Pancreas (tissue), 10 donors: ENCODE measurements at places on chromosomes 6 and 20.
A peak's percentile ranks its signal among the peaks of the same experiment; 100 is the strongest.

GRCh38 chr20:62496568-62497218 is 20.9 kb upstream of the GATA5 start:
- DNase-seq = no peak

GRCh38 chr6:11208267-11208666 is 24.2 kb downstream of the NEDD9 start:
- no peak for DNase-seq

GRCh38 chr20:22425344-22426295 is 158.8 kb downstream of the FOXA2 start:
- no peak for DNase-seq

DNA sequence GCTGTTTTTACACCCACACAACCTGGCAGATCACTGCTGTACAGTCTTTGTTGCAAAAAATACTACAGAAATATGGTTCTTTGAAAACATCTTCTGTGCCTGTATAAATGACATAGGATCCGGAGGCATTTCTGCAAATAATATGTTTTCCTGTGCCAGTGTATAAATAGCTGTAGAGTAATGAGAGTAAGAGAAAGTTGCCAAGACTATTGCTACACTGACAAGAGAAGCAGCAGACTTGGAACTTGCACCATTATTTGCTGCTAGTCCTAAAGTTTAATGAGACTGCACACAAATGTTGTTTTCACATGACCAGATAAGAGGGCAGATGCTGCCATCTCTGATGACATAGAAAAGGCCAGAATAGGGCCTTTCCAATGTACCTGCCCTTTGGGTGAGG is 50.0 kb upstream of the DTNBP1 start:
- DNase-seq = no peak

GRCh38 chr6:15935661-15936060 is 193.2 kb upstream of the MYLIP start:
- no peak for DNase-seq

DNA sequence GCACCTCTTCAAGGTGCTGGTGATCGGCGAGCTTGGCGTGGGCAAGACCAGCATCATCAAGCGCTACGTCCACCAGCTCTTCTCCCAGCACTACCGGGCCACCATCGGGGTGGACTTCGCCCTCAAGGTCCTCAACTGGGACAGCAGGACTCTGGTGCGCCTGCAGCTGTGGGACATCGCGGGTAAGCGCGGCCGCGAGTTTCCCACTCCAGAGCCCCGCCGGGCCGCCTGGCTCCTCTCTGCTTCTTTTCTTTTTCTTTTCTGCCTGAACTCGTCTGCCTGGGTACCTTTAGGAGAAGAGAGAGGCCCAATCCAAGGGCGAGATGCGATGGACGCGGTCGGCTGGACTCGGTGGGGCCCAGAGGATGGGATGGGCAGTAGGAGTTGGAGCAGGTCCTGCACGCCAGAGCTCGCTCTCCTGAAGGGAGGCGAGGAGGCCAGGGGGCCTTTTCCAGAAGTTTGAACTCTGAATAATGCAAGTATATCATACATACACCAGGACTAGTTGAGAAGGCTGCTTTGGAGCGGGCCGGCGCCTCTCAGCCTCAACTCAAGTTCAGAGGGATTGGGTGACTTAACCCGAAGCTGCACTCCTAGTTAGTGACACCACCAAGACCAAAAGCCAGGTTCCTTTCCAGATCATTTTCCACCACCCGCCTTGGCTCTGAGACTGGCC is 445 bp downstream of the RAB32 start:
- DNase-seq = no peak

DNA sequence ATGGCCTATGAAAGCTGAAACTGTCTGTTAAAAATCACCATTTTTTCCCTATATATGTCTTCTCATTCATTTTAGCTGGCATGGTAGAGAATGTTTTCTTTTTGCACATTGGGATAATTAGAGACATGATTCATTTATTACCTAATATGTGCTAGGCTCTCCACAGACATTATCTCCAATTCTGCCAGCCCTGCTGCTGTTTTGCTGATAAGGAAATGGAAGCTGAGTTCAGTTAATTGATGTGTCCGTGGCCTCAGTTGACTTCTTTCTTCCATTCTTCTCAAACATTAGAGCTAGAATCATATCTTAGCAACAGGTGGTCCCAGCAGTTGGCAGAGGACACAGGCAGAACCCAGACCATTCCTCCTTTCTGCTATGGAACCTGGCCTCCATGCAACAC is 644.1 kb upstream of the CITED2 start:
- DNase-seq = no peak

- DNase-seq = no peak
Observed at GRCh38 chr6:109595998-109596397, 95.0 kb downstream of the AK9 start.

DNA sequence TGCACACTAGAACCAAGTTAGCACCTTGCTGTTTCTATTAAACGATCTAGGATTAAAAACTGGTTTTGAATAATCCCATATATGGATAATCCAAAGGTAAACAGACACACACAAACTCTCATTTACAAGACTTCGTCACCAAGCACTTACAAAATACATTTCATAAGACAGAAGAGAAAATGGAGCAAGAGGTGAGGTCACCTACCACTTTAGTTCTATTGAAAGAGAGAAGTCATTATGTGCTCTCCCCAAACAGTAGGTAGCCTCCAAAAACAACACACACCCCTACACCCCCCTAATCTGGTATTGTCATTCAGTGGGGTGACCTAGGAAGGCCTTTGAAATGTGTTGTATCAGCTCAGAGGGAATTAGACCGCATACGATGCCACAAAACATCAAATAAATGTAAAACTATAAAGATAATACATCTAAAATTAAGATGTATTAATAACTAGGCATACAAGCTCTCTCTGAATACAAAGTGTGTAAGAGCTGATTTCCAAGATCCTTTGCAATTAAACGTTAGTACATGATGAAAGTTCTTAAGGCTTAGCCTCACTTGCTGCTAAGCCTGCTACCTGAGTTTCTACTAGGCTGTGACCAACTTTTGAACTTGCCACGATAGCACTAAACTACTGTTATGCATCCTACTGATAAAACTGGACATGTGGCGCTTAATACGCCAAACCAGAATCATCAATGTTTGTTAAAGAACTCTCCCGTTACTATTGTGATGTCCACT is 1.6 kb downstream of the SRPK1 start:
- no peak for DNase-seq

DNA sequence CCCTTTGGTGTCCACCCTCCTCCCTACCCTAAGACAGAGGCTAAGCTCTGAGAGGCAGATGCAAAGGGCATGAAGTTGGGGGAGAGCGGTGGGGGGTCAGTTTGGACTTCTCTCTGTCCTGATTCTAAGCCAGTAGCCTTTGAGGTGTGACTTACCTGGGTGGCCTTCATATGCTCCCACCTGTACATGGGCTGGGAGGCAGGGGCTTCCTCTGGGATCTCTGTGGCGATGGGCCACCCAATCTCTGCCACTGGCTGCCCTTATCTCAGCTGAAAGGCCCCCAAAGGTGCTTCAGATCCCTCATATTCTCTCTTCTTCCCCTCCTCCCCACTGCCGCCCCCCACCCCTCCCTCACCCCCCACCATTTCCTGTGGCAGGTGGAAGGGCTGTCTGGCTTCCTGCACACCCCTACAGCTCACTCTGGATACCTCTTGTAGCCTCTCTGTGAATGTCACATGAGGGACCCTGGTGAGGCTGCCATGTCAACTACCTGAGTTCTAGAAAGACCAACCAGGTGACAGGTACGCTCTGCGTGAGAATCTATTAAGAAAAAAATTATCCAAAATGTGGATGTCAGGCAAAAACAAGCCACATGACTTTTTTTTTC is 34.0 kb downstream of the PNLDC1 start:
- no peak for DNase-seq

DNA sequence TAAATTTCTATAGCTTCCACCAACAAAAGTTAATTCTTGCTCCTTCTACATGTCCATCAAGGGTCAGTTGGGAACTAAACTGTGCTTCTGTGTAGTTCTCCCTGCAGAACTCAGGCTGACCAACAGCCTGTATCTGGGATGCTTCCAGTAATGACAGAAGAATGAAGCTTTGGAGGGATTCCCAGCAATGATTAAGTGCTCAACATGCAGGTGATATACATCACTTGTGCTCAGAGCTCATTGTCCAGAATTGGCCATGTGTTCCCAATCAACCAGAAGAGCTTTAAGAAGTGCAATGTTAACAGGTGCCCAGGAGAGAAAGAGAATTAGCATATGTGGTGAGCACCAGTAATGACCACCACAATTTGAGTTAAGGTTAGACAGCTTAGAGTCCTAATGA is 37.4 kb upstream of the SNRPB2 start:
- DNase-seq = no peak

- DNase-seq = no peak
Observed at GRCh38 chr6:34583461-34583860, 27.3 kb upstream of the SPDEF start.

DNA sequence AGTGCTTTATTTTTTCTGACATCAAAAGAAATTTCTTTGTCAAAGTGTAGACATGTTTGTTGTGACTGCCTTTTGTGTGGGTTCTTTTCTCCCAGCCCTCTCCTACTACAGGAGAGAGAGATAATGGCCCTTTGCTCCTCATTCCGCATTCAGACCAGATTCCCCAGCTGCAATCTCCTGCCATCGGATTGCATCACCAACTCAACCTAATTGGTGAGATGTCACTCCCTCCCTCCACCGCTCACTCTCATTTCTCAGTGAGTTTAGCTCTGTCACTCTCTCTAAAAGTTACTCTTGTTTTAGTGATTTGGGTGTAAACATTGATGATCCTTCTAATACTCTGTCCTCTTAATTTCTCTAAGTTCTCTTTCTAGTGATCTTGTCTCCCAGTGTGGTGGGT is 22.7 kb downstream of the UTRN start:
- DNase-seq = no peak

- DNase-seq = peak; percentile 73
Observed at GRCh38 chr6:36838896-36839748, at the start of gene CPNE5. CPNE5 (minus strand) TSS chr6:36839444; CDS start chr6:36839377, 67 bp downstream.

GRCh38 chr6:99416892-99417767 is 8.0 kb downstream of the PNISR start:
- no peak for DNase-seq

DNA sequence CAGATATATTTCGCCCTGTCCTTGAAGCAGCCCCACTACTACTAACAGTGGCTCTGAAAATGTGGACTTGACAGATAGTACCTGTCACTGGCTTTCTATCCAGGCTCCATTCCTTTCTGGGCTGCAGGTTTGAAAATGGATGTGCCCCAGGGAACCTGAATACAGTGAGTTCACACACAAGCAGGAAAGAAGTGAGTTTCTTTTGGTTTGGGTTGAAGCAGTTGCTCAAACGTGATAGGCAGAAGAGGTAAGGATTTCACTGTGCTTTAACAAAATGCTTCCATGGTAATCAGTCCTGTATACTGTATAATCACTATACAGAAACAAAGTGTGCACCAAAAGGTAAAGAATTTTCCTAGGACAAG is 382.9 kb downstream of the PRKN start:
- no peak for DNase-seq

- no peak for DNase-seq
Observed at GRCh38 chr6:87241304-87241703, 81.1 kb upstream of the SMIM8 start.

DNA sequence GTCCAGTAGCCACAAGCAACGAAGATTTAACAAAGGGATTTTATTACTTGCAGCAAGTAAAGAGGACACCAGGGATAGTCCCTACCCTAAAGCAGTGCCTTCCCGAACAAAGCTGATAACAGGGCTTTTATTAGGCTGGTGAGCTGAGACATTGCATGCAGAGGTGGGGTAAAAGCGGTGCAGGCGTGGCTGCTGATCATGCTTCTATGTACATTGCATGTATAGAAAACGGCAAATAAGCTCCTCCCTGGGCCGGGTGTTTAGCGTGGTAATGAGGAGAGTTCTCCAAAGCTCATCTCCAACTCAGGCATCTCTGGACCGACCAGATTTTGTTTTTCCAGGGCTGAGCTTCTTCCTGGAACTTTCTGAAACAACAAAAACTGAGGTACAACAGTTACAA is 83.5 kb upstream of the CDH4 start:
- DNase-seq = no peak

- DNase-seq = no peak
Observed at GRCh38 chr20:16749573-16749972, 1.4 kb downstream of the OTOR start.

- no peak for DNase-seq
Observed at GRCh38 chr20:64142590-64142989, 21.7 kb upstream of the MYT1 start.

GRCh38 chr6:43997345-43997677 is 129.9 kb downstream of the MRPL14 start:
- no peak for DNase-seq

DNA sequence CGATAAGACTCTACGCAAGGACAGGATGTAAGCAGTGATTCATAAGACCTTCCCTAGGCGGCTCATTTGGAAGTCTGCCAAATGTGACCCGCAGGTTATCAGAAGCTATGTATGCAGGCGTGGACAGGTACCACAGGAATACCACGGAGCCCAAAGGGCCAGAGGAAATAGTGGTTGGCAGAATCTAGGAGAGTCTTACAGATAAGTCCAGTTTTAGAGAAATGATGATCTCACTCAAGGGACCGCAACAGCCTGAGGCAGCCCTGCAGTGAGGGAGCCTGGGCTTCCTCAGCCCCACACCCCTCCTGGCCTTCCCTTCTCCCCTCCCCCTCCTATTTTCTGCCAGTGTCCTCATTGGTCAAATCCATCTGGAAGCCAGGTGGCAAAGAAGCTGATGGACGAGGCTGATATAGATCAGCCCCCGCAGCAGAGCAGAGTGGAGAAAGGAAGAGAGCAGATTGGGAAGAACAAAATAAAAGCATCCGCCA is 110.6 kb downstream of the FNDC1 start:
- no peak for DNase-seq

- DNase-seq = no peak
Observed at GRCh38 chr20:14556206-14556605, 218.8 kb upstream of the FLRT3 start.

DNA sequence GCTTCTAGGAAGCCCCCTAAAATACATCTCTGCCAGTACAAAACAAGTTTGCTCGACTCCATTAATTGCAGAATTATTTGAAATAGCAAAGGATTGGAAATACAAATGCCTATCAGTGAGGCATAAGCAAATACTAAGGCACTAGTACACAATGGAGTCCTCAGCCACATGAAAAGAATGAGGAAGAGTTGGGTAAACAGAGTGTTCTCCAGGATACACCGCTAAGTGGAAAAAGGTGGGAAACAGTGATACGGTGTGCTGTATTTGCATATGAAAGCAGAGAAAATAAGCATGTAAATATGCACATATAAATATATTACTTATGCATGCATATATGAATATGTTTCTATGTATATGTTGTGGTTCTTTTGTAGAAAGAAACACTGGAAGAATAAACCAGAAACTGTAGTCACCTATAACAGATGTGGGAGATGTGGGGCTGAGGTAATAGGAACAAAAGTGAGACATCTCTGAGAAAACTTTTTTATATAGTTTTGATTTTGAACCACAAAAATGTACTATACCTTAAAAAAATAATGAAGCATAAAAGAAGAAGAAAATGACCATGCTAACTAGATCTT is 143.4 kb upstream of the MYLIP start:
- DNase-seq = no peak

DNA sequence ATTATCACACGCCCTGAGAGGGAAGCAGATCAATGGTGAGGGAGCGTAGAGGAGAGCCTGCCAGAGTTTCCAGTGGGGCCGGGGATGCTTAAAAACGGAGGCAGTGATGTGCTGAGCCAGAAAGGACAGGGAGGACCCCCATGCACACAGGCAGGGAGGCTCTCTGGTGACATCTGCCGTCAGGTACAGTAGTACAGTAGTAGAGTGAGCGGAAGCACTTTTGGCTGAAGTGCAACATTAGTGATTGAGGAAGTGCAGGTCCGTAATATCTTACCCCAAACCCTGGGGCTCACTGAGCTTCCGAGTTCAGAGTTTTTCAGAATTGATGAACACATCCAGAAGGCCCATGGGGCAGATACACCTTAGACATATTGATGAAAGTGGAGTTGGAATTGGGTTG is 42.1 kb downstream of the GFRA4 start:
- DNase-seq = no peak
